CD8-positive, alpha-beta memory T cell (primary cell): ENCODE measurements at places on chromosomes 7 and 10. TPM values are rescaled to one million over a fixed set of nuclear protein-coding genes. Genes with fewer than 3 reads are reported as not detected.

The LRRC18 gene
- not detected for polyA plus RNA-seq

The NACAD gene
- 0.31 TPM for polyA plus RNA-seq

The COL13A1 gene
- not detected for polyA plus RNA-seq

The SVIL gene
- 9.2 TPM for polyA plus RNA-seq

The HOXA9 gene
- polyA plus RNA-seq, result not detected

The EMX2 gene
- not detected for polyA plus RNA-seq

The SLC16A12 gene
- polyA plus RNA-seq, result not detected

The CYP3A4 gene
- not detected for polyA plus RNA-seq

The PPRC1 gene
- polyA plus RNA-seq, result 20.7 TPM

The CDK14 gene
- polyA plus RNA-seq, result 0.05 TPM

The CYP26C1 gene
- polyA plus RNA-seq, result not detected

The EFCAB10 gene
- not detected for polyA plus RNA-seq

The WASHC2A gene
- polyA plus RNA-seq, result 46.1 TPM

GRCh38 chr7:145884716-145885514 is 231.7 kb upstream of the CNTNAP2 start:
- DNase-seq, result no peak

- DNase-seq, result no peak
These were observed 21.2 kb downstream of the GFRA1 start for GRCh38 chr10:116251602-116252395.

DNA sequence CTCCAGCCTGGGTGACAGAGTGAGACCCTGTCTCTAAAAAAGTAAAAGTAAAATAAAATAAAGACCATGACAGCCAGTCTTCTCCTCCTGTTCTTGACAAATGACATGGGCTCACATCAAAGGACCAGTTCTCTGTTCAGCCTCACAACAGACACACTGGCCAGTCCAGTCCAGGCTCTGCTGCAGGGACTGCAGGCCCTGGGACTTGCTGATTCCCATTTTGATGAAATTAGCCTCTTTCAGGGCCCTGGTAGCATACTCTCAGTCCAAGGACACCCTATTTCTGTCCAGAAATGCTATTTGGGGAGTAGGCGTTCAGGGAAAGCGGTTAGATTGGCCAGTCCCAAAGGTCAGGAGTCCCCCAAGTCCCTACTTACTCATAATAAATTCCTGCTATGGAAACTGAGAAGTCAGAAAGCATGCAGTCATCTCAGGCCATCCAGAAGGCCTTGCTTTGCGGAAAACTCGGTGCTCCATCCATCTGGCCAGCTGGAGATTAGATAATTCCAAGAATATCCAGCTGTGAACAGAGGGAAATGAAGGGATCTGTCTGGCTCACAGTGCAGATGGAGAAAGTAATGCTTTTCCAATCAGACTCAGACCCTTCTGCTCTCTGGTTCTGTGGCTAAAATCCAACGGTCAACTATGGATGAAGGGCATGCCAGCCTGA is 74.4 kb downstream of the RAB11FIP2 start:
- DNase-seq, result no peak

DNA sequence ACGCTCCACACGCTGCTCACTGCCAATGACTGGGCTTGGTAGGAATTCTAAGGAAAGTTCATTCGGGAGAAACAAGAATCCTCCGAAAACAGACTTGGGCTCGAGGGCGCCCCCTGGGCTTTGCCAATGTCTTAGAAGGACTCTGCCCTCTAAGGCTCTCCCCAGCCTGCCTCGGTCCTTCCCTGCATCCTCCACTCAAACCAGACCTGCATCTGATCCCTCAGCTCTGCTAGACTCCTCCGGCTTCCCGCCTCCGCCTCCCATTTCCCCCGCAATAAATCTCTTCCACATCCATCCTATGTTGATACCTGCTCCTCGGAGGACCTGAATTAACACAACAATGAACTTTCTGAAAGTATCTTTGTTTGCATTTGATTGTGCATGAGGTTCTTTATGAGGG is 177.6 kb downstream of the PLPP4 start:
- DNase-seq, result no peak

DNA sequence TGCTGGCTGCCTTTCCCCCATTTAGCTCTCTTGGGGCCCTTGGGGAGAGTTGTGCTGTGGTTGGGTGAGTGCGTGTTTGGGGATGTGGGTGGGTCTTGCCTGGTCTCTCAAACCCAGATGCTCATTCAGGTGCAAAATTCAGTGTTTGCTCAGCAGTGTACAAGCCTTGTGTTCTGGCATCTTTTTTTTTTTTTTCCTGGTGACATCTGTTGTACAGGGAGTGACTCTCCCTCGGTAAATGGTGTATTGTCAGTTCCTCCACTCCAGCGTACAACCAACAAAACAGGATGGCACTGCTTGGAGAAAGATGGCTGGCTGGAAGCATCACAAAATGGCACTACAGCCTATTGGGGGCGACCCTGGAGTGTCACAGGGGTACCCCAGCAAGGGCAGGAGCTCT is 75.5 kb downstream of the LRMDA start:
- DNase-seq, result no peak

- no peak for DNase-seq
These were observed 106.9 kb upstream of the RHEB start for GRCh38 chr7:151626422-151627115.

GRCh38 chr10:130809761-130810515 is 501.6 kb downstream of the TCERG1L start:
- DNase-seq, result no peak

- no peak for DNase-seq
These were observed 69.8 kb downstream of the TCF7L2 start for GRCh38 chr10:113019692-113020474.

GRCh38 chr7:33789871-33790630 is 115.3 kb upstream of the BMPER start:
- no peak for DNase-seq

- no peak for DNase-seq
These were observed 8.0 kb upstream of the PPIF start for GRCh38 chr10:79339266-79339665.

- no peak for DNase-seq
These were observed 430.3 kb downstream of the SORCS1 start for GRCh38 chr10:106734220-106734619.

GRCh38 chr10:43461950-43462349 is 25.0 kb downstream of the ZNF487 start:
- DNase-seq, result peak; percentile 66

GRCh38 chr10:127738512-127739424 is 1.8 kb downstream of the FOXI2 start:
- DNase-seq, result no peak

- no peak for DNase-seq
These were observed 80.0 kb upstream of the DNAAF5 start for GRCh38 chr7:646487-646886.

- no peak for DNase-seq
These were observed 1187.2 kb downstream of the XPNPEP1 start for GRCh38 chr10:108736111-108736510.

- DNase-seq, result no peak
These were observed 363.8 kb downstream of the SEMA3D start for GRCh38 chr7:84822941-84823510.

GRCh38 chr10:75740541-75740940 is 309.1 kb downstream of the LRMDA start:
- no peak for DNase-seq

GRCh38 chr10:122234416-122234815 is 36.7 kb upstream of the BTBD16 start:
- no peak for DNase-seq

DNA sequence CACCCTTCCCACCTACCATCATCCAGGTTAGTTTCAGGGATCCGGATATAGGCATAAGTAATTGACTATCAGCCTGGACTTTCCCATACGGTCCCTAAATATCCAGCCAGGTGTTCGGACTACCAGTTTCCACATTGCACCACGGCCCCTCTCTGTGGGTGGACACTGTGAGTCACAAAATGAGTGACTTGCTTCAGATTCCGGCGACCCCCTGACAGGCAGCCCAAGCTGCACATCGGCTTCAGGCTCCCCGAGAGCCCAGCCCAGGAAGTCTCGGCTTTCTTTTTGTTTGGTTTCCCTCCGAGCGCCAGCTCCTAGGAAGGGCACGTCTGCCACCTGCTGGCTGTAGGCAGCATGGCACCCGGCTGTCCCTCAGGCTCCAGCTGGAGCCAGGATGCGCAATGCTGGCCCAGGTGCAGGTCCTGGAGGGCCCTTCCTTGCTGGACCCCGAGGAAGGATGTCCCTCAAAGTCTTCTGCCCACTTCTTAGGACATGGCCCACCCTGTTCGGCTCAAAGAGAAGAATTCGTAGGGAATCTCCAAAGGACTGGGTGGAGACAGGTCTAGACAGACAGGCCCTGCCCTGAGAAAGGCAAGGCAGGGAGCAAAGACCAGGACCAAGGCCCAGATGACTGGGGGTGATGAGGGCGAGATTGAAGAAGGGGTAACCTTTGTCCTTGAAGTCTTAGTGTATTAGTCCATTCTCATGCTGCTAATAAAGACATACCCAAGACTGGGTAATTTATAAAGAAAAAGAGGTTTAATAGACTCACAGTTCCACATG is 10.6 kb downstream of the HABP2 start:
- peak; percentile 57 for DNase-seq

DNA sequence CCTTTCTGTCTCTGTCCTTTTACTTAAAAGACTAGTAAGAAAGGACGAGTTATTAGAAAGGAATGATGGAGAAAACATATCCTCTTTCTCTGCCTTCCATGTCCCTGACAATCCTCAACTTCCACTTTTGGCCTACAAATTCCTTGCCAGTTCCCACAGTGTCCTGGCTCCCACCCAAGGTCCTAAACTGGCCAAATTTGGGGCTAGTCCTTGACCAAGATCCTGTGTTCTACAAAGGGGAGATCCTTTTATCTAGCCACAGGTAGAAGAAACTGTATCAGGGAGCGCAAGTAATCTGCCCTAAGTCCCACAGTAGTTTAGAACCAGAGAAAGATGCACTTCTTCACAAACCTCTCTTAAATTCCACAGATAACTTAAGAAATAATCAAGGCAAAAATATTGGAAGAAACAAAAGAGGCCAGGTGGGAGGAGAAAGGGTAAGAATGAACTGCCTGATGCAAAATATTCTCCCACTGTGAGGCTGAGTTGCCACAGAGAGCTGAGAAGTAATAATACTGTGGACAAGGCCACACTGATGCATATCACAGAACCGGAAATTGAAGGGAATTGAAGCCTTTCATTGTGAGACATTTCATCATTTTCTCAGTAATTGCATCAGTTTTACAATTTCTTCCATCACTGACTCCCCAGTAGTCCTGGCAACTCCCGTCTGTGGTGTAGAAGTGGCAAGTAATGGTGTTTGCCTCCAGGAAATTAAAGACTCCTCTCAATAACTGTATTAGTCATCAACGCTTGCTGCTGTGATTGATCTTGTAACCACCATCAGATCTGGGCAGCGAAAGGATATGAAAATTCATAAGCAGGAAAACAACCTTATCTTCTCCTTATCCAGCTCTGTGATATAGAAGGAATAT is 47.2 kb downstream of the DNAJC12 start:
- DNase-seq, result no peak

- DNase-seq, result no peak
These were observed 16.9 kb downstream of the HBP1 start for GRCh38 chr7:107185716-107186115.

GRCh38 chr7:15309872-15310271 is 251.9 kb downstream of the AGMO start:
- no peak for DNase-seq

- no peak for DNase-seq
These were observed 151.1 kb upstream of the MKI67 start for GRCh38 chr10:128277267-128277840.

DNA sequence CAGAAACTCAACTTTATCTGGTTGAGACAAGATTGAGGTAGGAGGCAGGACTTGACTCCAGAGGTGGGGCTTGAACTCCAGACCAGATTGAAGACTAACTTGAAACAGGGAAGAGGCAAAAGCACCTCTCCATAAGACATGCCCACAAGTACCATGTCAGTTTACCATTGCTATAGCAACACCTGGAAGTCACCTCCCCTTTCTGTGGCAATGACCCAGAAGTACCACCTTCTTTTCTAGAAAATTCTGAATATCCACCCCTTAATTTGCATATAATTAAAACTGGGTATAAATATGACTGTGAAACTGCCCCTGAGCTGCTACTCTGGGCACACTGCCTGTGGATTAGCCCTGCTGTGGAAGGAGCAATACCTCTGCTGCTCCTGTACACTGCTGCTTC is 4.9 kb upstream of the TOMM7 start:
- no peak for DNase-seq

DNA sequence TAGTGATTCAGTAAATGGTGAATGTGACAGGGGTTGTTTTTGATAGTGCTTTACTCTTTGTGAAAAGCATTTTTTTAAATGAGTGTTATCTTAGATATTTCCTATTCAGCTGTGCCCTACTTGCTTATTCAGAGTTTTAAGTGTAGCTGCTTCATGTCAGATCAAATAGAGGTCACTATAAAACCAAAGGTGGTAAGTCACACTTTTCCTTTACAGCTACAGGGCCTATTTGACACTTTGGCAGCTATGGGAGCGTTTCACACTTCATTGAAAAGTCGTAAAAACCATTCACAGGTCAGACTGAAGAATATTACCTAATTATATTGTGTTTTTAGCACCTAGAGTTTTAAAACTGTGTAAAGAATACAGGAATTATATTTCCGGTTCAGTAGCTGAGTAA is 67.3 kb downstream of the ANKIB1 start:
- no peak for DNase-seq
